Activated CD8-positive, alpha-beta memory T cell treated with anti-CD3 and anti-CD28 coated beads for 1 hour (primary cell): ENCODE measurements at places on chromosomes 2 and 18.

GRCh38 chr2:180730976-180731375 is 249.4 kb upstream of the UBE2E3 start:
- DNase-seq: no peak

GRCh38 chr2:147325990-147326389 is 518.8 kb upstream of the ACVR2A start:
- no peak for DNase-seq

DNA sequence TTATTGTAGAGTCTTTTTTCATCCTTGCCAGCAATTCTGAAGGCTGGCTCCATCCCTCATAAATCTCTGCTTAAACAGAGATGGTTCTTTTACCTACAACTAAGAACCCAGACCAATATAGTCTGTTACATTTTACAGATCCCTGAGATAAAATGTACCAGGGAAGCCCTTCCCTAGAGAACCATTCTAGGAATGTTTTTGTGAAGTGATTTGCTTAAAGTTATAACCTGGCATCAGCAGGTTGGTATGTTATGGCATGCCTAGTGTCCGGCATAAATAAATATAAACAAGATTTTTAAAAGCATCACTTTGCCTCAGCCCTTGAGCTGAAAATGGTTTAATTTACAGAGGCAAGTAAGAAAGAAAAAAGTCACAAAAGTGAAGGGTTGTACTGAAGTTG is 18.5 kb upstream of the NPAS2 start:
- DNase-seq: no peak

GRCh38 chr18:392928-393573 is 107.5 kb downstream of the COLEC12 start:
- DNase-seq: no peak

DNA sequence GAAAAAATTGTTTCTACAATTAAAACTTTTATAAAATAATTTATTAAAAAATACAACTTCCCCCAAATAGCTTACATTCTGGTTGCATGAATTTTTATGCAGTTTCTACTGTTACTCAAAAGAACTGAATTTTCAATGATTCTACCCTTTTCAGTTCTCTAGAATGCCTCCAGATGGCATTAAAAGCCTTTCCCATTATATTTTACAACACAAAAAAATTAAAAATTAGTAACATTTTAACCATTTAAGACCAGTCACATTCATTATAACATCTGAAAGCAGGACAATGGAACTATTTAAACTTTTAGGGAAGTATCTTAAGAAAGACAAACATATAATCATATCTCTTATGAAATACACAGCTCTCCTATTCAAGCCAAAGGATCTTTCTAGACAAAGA is 236.0 kb upstream of the REV1 start:
- DNase-seq: no peak

GRCh38 chr18:6781796-6782195 is 52.3 kb downstream of the ARHGAP28 start:
- DNase-seq: no peak

GRCh38 chr2:43822839-43823238 is 15.8 kb downstream of the ABCG5 start:
- no peak for DNase-seq

- peak; percentile 57 for DNase-seq
Measured at GRCh38 chr2:112187805-112188596, 49.8 kb downstream of the FBLN7 start.

- no peak for DNase-seq
Measured at GRCh38 chr2:127685410-127686080, 10.2 kb upstream of the LIMS2 start.

DNA sequence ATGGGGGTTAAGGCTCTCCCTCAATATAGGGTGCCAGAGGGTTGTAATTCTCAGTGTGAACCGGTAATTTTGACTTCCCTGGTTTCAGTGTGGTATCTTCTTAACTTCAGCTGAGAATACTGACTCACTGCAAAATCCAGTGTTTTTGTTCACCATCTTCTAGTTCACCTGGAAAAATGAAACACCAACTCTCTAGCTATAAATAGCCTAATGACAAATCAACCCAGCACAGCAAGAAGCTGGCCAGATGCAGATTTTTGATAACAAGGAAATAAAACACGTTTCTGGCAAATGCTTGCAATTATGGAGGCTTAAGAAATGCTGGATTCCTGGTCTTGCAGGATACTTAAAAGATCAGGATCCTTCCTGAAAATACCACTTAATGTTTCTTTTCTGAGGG is 192.3 kb downstream of the CLIP4 start:
- no peak for DNase-seq

DNA sequence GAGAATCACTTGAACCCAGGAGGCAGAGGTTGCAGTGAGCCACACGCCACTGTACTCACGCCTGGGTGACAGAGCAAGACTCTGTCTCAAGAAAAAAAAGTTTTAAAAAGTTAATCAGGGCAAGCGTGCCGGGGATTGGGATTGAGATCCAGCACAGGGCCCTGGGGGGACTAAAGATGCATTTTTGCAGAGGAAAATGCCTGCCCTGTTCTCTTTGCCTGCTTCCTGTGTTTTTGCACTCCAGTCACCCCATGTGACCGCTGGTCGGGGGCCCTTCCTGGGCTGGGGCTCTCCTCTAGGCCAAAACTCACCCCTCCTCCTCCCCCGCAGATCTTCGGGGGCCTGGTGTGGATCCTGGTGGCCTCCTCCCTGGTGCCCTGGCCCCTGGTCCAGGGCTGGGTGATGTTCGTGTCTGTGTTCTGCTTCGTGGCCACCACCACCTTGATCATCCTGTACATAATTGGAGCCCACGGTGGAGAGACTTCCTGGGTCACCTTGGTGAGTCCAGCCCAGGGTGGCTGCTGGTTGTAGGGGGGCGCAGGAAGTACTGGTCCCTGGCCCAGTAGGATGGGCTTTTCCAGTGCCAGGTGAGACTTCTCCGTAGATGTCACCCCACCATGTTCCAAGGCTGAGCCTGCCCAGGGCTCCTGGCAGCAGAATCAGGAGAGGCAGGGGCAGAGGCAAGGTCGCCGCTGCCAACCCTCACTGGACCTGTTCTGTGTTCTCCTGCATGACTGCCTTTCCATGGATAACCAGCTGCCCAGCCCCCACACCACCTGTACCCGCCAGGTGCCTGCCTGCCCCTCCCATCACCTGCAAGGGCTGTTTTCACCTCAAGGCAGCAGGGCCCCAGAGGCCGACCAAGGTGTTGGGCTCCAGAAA is 22.4 kb downstream of the MAL start:
- DNase-seq: no peak
